ENCODE measurements at places on chromosomes 16 and 17.

GRCh38 chr16:82456683-82457082 lies 170.1 kb upstream of the CDH13 start:
- DNase-seq, result peak; percentile 11

DNA sequence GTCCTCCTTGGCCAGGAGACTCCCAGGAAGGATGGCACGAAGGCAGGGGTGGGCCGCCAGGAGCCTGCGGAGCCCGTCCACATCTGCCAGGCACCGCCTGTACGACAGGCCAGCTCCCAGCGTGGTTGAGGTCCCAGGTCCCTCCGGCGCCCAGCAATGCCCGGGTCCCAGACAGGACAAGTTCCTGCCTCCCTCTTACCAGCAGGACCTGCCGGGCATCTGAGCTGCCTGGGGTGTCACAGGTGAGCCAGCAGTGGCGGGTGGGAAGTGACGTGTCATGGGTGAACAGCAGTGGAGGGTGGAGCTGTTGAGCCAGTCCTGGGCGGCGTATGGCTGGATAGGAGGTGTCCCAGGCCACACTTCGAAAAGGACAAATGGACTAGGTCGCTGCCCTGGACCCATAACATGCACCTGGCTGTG lies 15.7 kb upstream of the BAHCC1 start:
- no peak for DNase-seq

DNA sequence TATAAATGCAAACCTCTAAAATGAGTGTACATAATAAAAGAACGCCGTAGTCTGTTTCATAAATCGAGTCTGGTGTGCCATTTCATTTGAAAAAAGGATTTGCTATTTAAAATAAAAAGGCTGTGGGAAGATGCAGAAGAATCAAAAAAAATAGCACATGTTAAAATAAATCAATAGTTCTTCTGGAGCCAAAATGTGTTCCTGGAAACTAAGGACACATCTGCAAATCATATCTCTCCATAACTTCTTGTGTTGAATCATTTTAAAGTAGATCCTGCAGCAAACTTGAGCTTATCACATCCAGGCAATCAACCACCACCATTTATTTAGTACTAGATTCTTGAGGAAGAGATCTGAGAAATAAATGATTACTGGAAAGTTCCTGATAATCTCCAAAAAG lies 29.0 kb downstream of the XPO6 start:
- no peak for DNase-seq

- DNase-seq, result no peak
Measured at GRCh38 chr17:62626719-62627218, 701 bp upstream of the MRC2 start.

DNA sequence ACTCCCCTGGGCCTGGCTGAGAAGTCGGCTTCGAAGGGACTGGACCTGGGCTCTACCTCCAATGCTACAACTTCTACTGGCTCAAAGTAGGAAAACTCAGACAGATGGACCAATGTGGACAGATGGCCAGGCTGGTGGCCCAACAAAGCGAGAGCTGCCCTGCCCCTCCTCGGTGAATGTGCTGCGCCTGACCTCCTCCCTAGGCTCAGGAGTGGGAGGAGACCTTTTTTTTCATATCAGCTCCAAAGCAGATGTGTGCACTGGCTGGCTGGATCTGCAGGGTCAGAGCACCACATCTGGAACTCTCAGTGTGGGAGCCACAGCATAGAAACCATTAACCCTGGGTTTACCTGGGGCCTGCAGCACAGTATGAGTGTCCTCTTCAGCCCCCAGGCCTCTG lies 20.8 kb downstream of the ATP6V0D1 start:
- DNase-seq, result no peak

GRCh38 chr17:3681057-3681456 lies 12.4 kb downstream of the EMC6 start:
- no peak for DNase-seq

DNA sequence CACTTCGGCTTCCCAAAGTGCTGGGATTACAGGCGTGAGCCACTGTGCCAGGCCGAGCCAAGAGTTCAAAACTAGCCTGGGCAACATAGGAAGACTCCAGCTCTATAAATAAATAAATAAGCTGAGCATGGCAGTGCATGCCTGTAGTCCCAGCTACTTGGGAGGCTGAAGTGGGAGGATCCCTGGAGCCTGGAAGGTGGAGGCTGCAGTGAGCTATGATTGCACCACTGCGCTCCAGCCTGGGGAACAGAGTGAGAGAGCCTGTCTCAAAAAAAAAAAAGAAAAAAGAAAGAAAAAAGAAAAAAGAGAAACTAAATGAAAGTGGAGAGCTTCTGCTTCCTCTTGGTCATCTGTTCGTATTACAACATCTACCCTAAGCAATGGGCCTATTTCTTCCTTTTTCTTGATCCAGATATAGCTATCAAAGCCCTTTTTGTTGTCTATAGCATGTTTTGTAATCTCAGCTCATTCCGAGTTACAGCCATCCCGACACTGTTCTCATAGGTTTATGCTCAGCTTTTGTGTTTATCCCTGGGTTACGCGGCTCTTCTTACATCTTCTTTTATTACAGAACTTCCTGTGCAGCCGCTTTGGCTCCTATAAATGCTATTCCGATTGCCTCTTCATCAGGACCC lies 14.1 kb upstream of the MAPK3 start:
- DNase-seq, result no peak

- no peak for DNase-seq
Measured at GRCh38 chr17:56085576-56086267, 67.6 kb upstream of the ANKFN1 start.

DNA sequence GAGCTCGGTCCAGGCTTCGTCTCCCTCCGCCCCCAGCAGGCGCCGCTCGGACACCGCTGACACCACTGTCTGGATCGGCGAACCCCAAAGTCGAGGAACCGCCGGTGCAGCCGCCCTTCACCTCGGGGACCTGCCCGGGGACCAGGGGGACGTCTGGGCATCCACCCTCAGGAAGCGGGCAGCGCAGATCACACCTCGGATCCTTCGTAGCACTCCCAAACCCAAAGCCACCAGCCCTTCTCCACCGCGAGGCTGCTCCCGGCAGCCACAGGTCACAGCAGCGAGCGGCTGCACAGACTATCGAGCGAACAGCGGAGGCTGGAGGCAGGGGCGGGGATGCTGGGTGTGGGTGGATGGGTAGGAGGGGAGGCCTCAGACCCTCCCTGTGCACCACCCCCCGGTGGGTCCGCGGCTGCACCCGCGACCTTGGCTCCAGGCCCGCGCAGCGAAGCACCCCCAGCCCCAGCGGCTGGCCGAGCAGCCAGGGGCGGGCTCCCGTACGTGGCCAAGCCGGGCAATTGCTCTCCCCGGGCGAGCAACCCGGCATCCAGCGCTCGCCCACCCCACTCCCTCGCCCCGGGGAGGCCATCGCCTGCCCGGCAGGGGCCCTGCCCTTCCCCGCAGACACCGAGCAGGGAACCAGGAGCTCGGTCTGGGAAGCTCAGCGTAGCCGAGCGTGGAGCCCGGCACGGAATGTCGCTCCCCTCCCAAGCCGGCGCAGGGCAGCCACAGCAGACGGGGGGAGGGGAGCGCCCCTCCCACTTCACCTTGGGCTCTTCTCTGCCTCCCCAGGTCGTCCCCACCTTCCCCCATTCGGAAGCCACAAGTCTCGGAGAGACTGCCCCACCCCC lies 1.0 kb downstream of the SDK2 start:
- DNase-seq, result no peak

- no peak for DNase-seq
Measured at GRCh38 chr17:8436844-8437171, 1.1 kb downstream of the NDEL1 start.

DNA sequence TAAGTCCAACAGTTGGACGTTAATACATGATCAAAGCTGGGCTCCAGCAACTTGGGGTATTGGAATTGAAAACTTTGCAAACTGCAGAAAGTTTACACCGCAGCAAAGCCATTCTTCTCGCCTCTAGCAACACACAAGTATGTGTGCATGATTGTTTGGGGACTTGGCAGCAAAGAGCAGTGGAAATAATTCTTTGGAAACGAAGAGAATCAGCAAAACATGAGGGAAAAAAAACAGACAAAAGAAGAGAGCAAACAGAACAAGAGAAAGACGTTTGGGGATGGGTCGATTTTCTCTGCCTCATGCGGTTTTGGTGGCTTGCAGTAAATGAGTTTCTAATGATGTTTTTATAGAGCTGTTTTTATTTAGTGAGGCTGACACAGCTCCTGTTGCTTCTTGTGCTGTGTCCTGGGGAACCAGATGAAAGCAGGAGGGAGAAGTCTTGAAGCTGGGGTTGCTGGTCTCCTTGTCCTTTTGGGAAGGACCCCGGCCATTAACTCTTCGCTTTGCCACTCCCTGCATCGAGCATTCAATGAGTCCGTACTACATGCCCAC lies 502.9 kb downstream of the GRIN2A start:
- no peak for DNase-seq

DNA sequence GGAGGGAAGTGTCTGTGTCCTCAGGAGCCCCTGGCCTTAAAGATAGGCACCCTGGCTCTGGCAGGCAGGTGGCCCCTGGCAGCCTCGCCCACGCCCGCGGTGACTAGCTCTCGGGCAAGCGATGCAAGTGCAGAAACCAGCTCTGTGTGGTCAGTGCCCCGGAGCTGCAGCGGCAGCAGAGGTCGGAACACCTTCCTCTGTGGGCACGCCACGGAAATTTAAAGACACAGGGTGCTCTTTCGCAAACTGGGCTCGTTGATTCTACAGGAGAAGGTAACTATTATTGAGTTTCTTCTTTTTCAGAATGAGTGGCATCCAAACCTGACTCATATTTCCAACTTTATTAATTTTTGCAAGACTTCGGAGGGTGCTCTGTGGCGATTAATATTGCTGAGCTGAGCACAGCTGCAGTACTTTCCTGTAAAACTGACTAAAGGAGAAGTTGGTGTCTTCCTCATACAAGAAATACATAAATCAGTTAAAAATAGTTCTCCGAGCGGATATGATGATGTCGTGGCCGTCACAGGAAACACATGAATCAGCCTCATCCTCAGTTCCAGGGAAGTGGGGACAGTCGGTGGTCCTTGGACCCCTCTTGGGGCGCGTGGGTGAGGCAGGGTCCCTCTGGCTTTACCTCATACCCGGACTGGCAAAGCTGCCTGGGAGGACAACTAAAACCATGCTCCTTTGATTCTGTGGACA lies 120.2 kb downstream of the METRNL start:
- peak; percentile 83 for DNase-seq

GRCh38 chr16:85974428-85975375 lies 75.7 kb downstream of the IRF8 start:
- no peak for DNase-seq

DNA sequence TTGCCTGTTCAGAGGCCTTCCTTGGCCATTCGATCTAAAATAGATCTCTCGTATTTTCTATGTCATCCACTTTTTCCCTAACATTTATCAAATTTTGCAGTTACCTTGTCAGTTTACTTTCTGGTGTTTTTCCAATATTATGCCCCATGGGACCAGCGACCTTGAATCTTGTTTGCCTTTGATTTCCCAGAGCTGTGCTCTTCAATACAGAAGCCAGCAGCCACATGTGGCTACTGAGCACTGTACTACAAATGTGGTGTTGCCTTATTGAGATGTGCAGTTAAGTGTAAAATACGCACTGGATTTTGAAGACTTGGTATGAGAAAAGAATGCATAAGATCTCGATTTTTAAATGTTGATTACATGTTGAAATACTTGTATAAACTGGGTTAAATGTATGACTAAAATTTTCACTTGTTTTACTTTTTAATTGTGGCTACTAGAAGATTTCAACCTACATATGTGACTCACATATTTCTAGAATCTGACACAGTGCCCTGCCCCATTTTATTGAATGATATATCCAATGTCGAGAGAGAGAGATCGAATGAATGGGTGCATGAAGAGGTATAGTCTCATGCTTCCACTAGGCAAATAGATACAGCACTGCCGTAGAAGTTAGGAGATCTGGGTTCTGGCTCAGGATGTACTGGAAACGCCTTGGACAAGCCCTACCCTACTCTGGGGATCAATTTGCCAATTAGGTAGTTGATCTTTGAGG lies 824 bp upstream of the PSME3 start:
- no peak for DNase-seq

GRCh38 chr16:6698548-6698947 lies 634.1 kb upstream of the RBFOX1 start:
- no peak for DNase-seq

GRCh38 chr16:52227851-52228250 lies 319.1 kb downstream of the TOX3 start:
- DNase-seq, result no peak

DNA sequence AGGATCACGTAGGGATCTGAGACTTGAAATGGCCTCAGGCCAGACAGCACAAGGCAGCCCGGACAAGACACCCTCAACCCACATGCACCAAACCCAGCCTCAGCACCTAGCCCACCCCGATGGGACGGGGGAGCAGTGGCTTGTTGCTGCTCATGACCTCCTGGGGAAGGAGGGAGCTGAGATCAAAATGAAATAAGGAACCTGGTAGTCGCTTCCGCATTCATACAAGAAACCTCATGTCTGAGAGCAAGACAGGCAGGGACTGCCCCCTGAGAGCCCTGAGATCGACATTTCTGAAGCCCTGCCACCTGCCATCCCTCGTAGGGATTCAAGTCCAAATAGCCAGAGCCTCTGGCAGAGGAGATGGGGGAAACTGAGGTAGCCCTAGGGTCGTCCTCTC lies 5.7 kb upstream of the CEP131 start:
- DNase-seq, result no peak

- no peak for DNase-seq
Measured at GRCh38 chr16:1377406-1378010, 25.8 kb downstream of the GNPTG start.

GRCh38 chr16:57115514-57116182 lies 23.3 kb downstream of the CPNE2 start:
- no peak for DNase-seq

DNA sequence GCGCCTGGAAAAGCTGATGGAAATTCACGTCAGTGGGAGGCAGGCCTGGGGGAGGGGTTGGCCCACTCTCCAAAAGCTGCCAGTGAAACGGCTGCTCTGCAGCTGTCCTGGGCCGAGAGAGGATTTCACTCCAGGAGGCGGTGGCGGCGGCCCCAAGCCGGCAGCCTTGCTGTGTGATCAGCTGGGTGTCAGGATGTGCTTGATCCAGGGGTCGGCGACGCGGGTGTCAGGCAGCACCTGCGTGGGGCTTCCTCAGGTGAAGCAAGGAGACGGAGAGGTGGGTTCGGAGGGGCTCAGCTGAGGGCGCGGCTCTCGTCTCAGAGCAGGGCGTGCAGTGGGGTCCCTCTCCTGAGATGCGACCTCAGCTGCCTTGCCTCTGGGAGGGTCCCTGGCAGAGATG lies 7.0 kb downstream of the CBFA2T3 start:
- DNase-seq, result no peak
